ENCODE measurements at places on chromosomes 1 and 21. TPM values are rescaled to one million over a fixed set of nuclear protein-coding genes. Genes with fewer than 3 reads are reported as not detected.

Gene DNALI1
- polyA plus RNA-seq = 0.06 TPM

Gene SHISAL2A
- not detected for polyA plus RNA-seq

GRCh38 chr1:153842006-153842471, 66.8 kb downstream of the SLC27A3 start:
- H3K36me3 ChIP-seq = no peaks in the 10 kb centered on the region
- no peak for DNase-seq
- no peaks in the 10 kb centered on the region for H3K27me3 ChIP-seq
- no peak overlapping the region for H3K27ac ChIP-seq

Gene ADORA3
- not detected for polyA plus RNA-seq

GRCh38 chr1:162062542-162063015, 6.9 kb upstream of the NOS1AP start:
- no peaks in the 10 kb centered on the region for H3K36me3 ChIP-seq
- no peaks in the 10 kb centered on the region for H3K4me1 ChIP-seq
- no peaks in the 10 kb centered on the region for H3K27me3 ChIP-seq

Gene ADAMTSL4
- polyA plus RNA-seq = 22.8 TPM

Gene OR2T34
- not detected for polyA plus RNA-seq

Gene LRRC71
- not detected for polyA plus RNA-seq

DNA sequence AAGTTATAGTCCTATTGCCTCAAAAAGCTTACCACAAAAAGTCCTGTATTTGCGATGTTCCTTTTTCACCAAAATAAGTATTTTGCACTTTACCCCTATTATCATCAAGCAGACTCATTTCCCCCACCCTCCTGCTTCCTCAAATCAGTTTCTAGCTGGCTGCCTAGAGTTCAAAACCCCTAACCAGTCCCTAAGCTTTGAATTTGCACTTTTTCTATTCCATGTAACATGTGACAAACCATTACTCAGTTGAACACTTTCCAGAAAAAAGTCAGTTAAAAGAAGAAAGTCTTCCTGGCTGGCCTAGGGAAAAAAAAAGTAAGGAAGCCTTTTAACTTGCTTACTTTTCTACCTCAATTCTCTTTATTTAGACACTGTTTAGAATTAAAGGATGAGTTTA, 8.2 kb downstream of the CEP170 start:
- no peak for DNase-seq
- H3K4me1 ChIP-seq = peaks cover 5% of the 10 kb centered on the region
- no peak overlapping the region for H3K4me3 ChIP-seq
- no peaks in the 10 kb centered on the region for H3K27me3 ChIP-seq

DNA sequence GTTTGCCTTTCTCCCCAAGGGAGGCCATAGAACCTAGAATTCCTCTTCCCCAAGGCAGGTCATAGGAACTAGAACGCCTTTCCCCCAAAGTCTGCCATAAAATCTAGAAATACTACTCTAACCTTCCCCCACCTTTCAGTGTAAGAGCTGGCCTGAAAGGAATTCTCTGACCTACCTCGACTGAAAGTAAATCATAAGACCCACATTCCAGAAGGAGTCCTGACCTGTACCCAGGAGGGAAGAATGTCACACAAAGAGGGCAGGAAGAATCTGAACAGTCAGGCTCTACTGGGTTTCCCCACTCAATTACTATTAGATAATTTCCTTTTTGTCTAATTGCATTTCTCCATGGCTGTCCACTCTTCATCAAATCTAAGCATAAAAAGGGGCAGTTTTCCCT, 5.7 kb upstream of the ATG4C start:
- H3K36me3 ChIP-seq = no peaks in the 10 kb centered on the region
- H3K4me1 ChIP-seq = peaks cover 11% of the 10 kb centered on the region
- no peak overlapping the region for H3K4me3 ChIP-seq
- H3K27ac ChIP-seq = no peak overlapping the region

Gene RGS13
- polyA plus RNA-seq = not detected

Gene CHI3L2
- 1.0 TPM for polyA plus RNA-seq

DNA sequence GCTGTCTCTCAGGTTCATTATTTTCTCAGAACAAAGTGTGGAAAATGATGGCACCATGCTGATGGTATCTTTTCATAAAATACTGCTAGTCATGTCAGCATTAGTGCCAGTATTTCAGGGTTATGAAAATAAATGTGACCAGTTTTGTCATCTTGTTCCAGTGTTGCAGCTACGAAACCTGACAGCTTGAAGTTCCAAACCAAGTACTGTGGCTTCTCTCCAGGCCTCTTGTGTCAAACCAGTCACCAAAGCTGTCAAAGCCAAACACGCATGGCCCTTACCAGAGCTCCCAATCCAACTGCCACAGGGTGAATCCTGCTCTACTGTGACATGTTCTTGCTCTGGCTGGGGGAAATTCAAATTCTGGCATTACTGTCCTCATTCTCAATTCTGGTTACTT, 20.7 kb upstream of the EXO1 start:
- no peaks in the 10 kb centered on the region for H3K27me3 ChIP-seq
- peaks cover 6% of the 10 kb centered on the region for H3K4me1 ChIP-seq
- no peaks in the 10 kb centered on the region for H3K36me3 ChIP-seq
- H3K27ac ChIP-seq = no peak overlapping the region
- no peak for DNase-seq

Gene ARHGAP29
- 67.7 TPM for polyA plus RNA-seq

GRCh38 chr1:162922201-162922600, 61.2 kb upstream of the CCDC190 start:
- H3K4me3 ChIP-seq = no peak overlapping the region
- no peak for DNase-seq
- no peaks in the 10 kb centered on the region for H3K27me3 ChIP-seq
- H3K27ac ChIP-seq = no peak overlapping the region

Gene HFM1
- not detected for polyA plus RNA-seq

DNA sequence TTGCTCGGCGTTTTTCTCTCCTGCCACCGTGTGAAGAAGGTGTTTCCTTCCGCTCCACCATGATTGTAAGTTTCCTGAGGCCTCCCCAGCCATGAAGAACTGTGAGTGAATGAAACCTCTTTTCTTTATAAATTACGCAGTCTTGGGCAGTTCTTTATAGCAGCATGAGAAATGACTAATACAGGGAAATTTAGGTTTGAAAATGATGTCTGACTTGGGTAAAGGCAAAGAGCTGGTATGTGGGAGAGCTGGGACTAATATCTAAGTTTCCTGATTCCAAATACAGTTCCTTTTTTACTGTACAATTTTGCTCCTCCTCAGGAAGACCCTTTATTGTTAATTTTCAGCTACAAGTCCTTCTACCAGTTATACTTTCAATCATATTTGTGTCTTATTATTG, 16.7 kb upstream of the ADAMTS5 start:
- H3K27me3 ChIP-seq = no peaks in the 10 kb centered on the region
- H3K4me3 ChIP-seq = no peak overlapping the region
- no peak for DNase-seq
- no peaks in the 10 kb centered on the region for H3K4me1 ChIP-seq
- H3K36me3 ChIP-seq = no peaks in the 10 kb centered on the region

GRCh38 chr1:179867493-179868330, 9.9 kb downstream of the TOR1AIP2 start:
- no peaks in the 10 kb centered on the region for H3K27me3 ChIP-seq
- H3K27ac ChIP-seq = no peak overlapping the region
- H3K4me3 ChIP-seq = no peak overlapping the region
- H3K4me1 ChIP-seq = no peaks in the 10 kb centered on the region
- H3K36me3 ChIP-seq = peaks cover 31% of the 10 kb centered on the region

Gene PRDX1
- polyA plus RNA-seq = 971 TPM

DNA sequence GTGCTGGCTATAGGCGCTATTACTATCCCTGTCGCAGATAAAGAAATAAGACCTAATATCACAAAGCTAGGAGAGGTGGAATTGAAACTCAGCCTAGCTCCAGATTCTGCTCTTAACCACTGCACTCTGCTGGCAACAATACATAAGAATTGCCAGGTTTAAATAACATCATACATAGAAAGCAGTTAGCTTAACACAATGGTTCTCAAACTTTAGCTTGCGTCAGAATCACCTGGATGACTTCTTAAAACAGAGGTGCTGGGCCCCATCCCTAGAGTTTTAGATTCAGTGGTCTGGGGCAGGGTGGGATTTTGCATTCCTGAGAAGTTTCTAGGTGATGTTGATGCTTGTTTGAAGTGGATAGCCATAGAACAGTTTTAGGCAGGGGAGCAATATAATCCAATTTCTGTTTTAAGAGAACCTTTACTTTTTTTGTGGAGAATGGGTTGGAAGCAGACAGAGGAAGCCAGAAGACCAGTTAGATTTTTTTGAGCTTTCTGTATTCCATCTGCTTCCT, 1.1 kb upstream of the POMGNT1 start:
- peaks cover 26% of the 10 kb centered on the region for H3K4me1 ChIP-seq
- no peaks in the 10 kb centered on the region for H3K27me3 ChIP-seq
- peaks cover 4% of the 10 kb centered on the region for H3K36me3 ChIP-seq
- no peak overlapping the region for H3K27ac ChIP-seq
- DNase-seq = no peak

Gene C1orf226
- polyA plus RNA-seq = 0.06 TPM

Gene MYOM3
- polyA plus RNA-seq = 0.49 TPM

- no peaks in the 10 kb centered on the region for H3K36me3 ChIP-seq
- peaks cover 29% of the 10 kb centered on the region for H3K4me1 ChIP-seq
- H3K27ac ChIP-seq = no peak overlapping the region
- DNase-seq = no peak
- no peaks in the 10 kb centered on the region for H3K27me3 ChIP-seq
Observed at GRCh38 chr1:218588540-218589172, 243.5 kb downstream of the TGFB2 start.

Gene FBLIM1
- polyA plus RNA-seq = 185 TPM

DNA sequence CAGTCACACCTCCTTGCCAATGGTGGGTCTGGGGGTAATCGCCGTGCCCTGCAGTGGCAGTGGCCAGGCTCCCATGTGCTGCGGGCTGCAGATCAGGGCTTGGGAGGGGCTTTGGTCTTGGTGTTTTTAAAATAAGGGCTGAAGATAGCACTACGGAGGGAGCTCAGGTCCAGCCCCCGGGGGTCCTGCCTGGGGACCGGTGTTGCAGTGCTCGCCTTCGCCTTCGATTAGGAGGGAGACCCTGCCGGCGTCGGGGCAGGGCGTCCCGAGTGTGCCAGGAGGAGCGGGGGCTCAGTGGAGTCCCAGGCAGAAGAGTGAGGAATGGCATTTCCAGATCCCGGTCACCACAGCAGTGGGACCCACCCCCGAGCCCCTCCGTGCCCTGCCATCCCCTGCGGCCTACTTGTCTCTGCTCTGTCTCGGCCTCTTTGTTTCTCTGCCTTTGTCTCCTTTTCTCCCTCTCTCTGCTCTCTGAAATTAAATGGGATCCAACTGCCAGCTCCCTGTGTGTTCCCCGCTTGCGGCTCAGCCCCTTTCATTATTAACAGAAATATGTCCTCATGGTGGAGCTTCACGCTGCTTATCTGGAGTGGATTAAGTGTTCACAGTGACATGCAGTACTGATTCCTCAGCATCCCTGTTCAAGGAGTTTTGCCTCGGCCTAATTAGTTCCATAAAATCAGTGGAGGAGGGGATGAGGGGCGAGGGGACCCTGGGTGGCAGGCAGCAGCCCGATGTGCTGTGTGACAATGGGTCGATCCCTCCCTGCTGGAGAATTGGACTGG, 44.4 kb downstream of the DMRTB1 start:
- H3K36me3 ChIP-seq = no peaks in the 10 kb centered on the region
- no peak for DNase-seq
- no peak overlapping the region for H3K27ac ChIP-seq
- peaks cover 9% of the 10 kb centered on the region for H3K27me3 ChIP-seq
- H3K4me1 ChIP-seq = no peaks in the 10 kb centered on the region
- H3K4me3 ChIP-seq = no peak overlapping the region

Gene CFAP126
- not detected for polyA plus RNA-seq

Gene UTP11
- 24.1 TPM for polyA plus RNA-seq

Gene DNAH14
- polyA plus RNA-seq = 2.5 TPM

DNA sequence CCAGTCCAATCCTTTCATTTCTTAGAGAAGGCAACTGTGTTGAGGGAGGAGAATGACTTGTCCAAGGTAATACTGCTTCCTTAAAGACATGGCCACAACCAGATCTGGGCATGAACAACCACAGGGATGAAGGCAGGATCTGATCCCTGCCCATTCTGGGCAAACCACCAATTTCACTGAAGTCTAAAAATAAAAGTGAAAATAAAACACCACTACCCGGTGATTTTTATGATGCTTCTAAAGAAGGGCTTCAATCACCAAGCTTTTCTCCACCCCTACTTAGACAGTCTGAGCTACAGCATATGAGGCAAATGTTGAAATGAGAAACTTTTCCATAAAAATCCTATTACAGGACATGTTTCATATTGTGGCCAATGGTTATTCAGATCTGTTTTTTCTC, 133.0 kb downstream of the PTPN14 start:
- peaks cover 3% of the 10 kb centered on the region for H3K36me3 ChIP-seq
- DNase-seq = no peak
- H3K27me3 ChIP-seq = no peaks in the 10 kb centered on the region
- peaks cover 89% of the 10 kb centered on the region for H3K4me1 ChIP-seq
- peak overlapping the region; percentile 0 for H3K27ac ChIP-seq

Gene LCE1E
- 1.0 TPM for polyA plus RNA-seq

- H3K27me3 ChIP-seq = no peaks in the 10 kb centered on the region
- DNase-seq = no peak
- no peak overlapping the region for H3K4me3 ChIP-seq
- no peak overlapping the region for H3K27ac ChIP-seq
Observed at GRCh38 chr1:14955976-14956375, 197.6 kb upstream of the TMEM51 start.

Gene CA6
- not detected for polyA plus RNA-seq

GRCh38 chr1:25037174-25038074, 107.3 kb upstream of the RUNX3 start:
- H3K36me3 ChIP-seq = no peaks in the 10 kb centered on the region
- H3K4me1 ChIP-seq = peaks cover 13% of the 10 kb centered on the region
- H3K4me3 ChIP-seq = no peak overlapping the region
- no peak overlapping the region for H3K27ac ChIP-seq
- peaks cover 5% of the 10 kb centered on the region for H3K27me3 ChIP-seq
- no peak for DNase-seq
